NCI-H1092 (cell line): ENCODE measurements at places on chromosomes 6 and 20.
A peak's percentile ranks its signal among the peaks of the same experiment; 100 is the strongest.

DNA sequence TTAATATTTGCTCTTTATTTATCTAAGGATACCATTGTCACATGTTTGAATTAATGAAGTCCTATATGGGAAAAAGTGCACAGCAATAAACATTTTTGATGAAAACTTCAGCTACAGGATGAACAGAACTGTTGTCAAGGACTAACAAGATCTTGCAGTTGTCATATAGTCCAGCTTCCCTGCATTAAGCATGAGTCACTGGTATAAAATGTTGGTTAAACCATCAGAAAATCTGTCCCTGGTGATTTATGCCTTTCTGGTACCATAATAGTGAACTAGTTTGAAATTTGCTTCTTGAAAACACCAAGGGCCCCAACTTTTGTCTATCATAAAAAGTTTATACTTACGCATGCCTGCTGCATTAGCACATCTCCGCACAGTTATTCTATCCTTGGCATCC is 60.4 kb upstream of the RSPO3 start:
- DNase-seq, result no peak

DNA sequence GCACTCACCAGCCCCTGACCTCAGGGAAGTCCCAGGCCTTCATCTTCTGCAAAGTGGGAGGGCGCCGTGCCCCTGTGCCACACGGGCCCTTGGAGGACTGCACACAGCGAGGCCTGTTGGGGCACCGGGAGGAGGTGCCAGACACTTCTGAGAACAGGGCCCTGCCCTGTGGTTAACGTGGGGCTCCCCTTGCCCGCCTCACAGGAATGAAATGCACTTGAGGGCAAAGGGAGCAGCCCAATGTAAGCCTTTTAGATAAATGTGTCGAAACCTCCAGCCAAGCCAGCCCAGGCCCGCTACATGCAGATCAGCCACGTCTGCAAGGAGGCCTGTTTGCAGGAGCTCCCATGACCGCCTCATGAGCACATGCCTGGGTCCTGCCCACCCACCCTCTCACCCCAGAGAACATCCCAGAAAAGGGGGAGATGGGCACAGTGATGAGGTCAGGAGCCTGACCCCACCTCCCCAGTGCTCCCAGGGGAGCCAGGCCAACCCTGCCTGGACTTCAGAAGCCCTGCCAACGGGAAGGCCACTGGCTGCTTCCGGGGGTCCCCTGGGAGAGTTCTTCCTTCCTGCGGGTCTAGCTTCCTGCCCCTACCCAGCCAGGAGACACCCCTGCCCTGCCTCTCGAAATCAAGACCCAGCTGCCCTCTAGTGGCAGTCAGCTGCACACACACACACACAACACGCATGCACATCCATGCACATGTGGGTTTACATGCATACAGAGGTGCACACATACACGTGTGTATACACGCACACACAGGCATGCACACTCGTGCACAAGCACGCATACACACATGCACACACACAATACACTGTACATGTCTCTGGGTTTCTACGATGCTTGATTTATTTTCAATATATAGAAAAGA is 178.7 kb downstream of the TAF4 start:
- peak; percentile 34 for DNase-seq

GRCh38 chr6:145669627-145670034 is 65.7 kb downstream of the EPM2A start:
- no peak for DNase-seq

- DNase-seq, result no peak
Observed at GRCh38 chr6:170073846-170074245, 217.0 kb downstream of the DLL1 start.

DNA sequence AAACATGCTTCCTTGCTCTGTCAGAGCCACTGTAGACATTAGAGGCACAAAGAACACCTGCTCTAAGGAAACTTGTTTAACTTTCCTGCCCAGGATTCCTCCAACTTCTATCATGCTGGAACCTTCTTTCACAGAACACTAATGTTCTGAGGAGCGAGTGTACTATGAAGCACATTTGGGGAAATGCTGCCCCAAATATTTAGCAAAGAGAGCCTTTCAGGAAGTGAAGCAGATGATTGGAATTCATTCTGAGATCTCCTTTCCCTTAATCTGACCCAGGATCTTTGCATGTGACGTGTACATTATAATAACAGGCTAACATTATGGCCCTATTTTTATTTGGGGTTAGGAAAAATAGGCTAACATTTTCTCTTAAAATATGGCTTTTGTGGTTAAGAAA is 21.0 kb upstream of the FYN start:
- no peak for DNase-seq

- no peak for DNase-seq
Observed at GRCh38 chr6:10550764-10551163, 29.6 kb downstream of the GCNT2 start.

DNA sequence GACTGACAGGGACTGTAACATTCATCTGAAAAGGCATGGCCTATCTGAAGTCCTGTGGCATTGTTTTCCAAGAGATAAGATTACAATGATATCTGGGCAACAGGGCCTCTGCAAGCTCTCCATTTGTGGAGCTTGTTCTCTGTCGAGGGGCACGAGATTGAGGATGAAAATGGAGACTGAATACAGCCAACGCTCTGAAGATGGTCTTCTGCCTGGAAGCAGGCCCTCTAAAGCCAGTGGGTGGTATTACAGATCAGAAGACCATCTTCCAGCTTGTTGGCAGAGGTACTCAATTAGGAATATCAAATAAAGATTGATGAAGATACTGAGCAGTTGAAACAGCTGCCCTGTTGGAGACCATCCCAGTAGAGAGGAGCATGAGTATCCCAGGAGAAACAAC is 288.2 kb downstream of the CENPW start:
- DNase-seq, result no peak

- DNase-seq, result no peak
Observed at GRCh38 chr20:444117-444516, 18.2 kb downstream of the TBC1D20 start.

- no peak for DNase-seq
Observed at GRCh38 chr6:16698997-16699868, 62.0 kb downstream of the ATXN1 start.

GRCh38 chr6:128492386-128492785 is 28.0 kb downstream of the PTPRK start:
- no peak for DNase-seq

DNA sequence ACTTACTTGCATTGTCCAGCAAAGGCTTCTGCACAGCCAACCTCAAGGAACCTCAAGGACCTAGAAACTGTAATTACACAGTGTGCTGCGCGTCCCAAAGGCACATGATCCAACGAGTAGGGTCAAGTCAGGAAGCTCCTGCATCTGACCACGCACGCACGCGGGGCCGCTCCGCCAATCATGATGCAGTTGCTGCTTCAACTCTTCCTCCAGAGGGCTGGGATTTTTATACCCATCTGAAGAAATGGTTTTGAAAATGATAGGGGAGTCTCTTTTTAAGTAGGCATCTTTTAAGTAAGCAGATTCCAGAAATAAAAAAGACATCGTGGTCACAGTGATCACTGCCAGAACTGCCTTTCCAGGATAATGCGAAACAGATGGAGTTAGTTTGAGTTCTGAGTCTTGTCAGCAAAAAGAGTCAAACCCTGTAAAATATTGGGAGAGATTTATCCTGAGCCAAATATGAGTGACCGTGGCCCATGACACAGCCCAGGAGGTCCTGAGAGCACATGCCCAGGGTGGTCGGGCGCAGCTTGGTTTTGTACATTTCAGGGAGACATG is 34.0 kb downstream of the KIF25 start:
- no peak for DNase-seq

GRCh38 chr6:1702580-1703051 is 92.9 kb downstream of the FOXC1 start:
- no peak for DNase-seq

DNA sequence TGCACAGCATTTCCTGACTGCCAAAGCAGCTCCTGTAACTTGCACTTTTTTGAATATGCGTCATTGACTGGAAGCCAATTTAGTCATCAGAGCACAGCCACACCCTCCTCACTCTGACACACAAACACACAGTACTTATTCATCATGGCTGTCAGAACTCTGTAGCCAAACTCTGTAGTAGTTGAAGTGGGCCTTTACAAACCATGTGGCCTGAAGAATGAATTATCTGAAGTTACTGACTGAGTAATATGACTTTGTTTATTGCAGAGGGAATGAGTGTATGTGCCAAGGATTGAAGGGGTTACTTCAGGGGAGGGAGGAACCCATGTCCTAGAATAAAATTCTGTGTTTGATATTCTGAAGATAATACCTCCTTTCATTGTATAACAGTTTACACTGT is 102.7 kb downstream of the FIG4 start:
- no peak for DNase-seq

DNA sequence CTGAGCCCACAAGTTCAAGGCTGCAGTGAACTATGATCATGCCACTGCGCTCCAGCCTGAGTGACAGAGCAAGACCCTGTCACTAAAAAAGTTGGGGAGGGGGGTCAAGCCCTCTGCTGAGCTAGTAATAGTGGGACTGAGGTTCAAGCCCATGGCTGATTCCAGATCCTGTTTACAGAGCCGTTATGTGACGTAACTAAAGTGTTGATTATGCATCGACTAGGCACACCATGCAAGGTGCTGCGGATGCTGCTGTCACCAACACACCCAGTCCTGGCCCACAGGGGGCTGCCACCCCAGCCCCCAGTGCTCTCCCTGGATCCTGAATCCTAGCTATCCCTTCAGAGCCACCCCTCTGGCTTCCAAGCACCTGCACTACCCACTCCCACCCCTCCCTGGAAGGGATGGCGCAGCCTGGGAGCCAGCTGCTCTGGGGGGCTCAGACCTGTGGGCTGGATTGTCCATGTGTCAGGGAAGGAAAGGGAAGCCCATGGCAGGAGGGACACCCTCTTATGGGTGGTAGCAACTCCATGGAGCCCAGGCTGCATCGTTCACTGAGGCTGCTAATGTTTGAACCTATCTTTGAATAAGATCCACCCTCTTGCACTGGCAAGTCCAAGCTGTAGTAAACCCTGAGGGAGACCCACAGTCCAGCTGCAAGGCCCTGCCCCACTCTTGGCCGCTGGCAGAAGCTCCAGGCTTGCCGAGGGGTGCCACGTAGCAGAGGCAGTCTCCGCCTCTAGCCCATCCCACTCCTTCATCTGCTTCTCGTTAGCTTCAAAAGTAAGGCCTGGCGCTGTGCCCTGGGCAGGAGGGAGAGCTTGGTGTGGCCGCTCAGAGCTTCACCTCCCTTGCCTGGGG is 95.0 kb downstream of the SNX5 start:
- peak; percentile 66 for DNase-seq

- peak; percentile 23 for DNase-seq
Observed at GRCh38 chr6:145529582-145529981, 205.7 kb downstream of the EPM2A start.

DNA sequence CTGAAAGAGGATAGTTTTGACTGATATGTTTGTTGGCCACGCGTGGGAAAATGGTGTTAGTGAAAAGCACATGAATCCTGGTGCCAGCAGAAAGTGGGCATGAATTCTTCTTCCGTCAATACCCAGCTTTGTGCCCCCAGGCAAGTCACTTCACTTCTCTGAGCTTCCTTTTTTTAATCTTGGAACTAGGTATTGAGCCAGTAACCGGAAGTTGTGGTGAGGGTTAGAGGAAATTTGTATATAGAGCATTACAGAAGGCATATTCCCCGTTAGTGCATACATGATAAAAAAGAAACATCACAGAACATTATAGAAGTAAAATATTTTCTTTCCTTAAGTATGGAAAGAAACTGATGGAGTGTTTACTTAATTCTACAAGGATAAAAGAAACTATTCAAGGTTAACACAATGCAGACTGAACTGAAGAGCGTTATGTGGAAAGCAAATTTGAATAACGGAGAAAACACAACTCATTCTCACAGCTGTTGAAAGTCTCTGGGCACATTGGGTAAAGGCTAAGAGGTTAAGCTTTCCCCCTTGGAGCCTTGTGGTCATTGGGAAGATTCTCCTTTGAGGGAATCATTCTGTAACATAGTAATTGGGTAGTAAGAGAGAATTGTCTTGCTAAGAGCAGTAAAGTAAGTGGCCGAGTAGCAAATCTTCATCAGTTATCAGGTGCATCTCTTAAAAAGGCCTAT is 223.1 kb downstream of the BCAS1 start:
- DNase-seq, result no peak

DNA sequence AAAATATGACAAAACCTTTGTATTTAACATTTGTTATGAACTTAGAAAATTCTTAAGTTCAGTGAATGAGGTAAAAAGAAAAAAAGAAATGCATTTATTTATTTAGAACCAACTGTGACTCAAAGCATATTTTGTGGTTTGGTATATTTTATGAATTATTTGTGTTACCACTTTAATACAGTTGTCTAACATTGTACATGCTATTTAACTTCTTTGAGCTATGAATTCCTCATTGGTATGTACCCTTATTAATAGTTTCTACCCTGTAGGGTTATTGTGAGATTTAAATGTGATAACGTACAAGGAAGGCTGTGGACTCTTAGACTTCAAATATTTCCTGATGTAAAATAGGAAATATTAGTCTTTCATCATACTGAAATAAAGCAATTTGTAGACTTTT is 162.6 kb downstream of the MMUT start:
- no peak for DNase-seq

DNA sequence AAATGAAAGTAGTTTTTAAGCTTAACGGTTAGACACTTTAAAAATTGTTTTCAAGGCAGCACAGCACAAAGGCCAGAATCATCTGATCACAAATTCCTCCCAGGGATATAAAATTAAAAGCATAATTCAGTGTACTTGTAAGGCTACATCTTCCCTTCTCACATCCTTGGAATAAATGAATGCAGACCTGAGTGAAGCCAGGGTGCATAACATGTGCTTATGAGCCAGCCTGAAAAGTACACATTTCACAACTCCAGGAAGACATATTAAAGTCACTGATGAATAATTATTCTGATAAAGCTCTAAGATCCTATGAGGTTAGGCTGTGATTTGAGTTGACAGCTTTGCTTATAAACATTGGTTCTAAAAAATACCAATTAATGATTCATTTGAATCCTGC is 163.6 kb downstream of the BTBD9 start:
- DNase-seq, result no peak

DNA sequence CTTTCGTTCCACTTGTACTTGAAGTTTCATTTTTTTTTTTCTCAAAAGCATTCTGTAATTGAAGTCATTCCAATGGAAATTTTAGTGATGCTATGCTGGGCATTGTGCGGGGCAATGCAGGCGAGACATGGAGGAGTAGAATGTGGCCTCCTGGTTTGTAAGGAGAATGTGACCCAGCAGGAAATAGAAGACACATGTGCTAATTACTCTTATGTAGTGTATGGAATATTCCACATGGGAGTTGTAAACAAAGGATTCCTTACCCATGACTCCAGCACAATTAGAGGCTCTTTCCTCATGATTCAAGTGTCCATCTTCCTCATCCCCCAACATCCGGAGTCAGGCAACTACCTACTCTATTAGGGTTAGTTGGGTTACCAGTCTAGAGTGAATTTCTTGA is 14.9 kb upstream of the RFPL4B start:
- DNase-seq, result no peak

- no peak for DNase-seq
Observed at GRCh38 chr6:3392930-3393835, 63.7 kb downstream of the SLC22A23 start.
